Glomerular endothelial cell (primary cell): ENCODE measurements at places on chromosomes 6 and 20. TPM values are rescaled to one million over a fixed set of nuclear protein-coding genes. Genes with fewer than 3 reads are reported as not detected.

DNA sequence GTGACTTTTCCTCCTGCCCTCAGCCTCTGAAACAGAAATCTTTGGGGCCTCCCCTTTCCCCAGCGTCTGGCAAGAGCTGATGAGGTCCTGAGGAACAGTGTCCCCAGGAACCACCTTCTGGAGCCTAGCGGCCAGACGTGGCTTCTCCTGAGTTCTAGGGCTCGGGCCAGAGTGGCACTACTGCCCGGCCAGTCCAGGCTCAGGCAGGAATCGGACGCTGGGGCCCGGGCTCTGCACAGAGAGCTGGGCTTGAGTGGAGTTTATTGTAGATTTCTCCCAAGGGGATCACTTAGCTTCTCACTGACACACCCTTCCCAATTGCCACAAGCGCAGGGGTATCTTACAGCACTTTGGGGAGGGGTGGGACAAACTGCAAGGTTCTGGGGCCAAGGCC is 20.2 kb downstream of the SDCBP2 start:
- DNase-seq, result no peak

Gene HTR1E
- total RNA-seq, result not detected in 2 replicates

GRCh38 chr6:117547688-117548621 is 54.4 kb downstream of the GOPC start:
- DNase-seq, result no peak

- no peak for DNase-seq
Measured at GRCh38 chr6:170572704-170573466, 11.6 kb downstream of the PDCD2 start.

Gene TLDC2
- total RNA-seq, result not detected in 2 replicates

- no peak for DNase-seq
Measured at GRCh38 chr20:35144694-35145093, 2.4 kb downstream of the EDEM2 start.

- no peak for DNase-seq
Measured at GRCh38 chr20:51860111-51860882, 58.0 kb upstream of the SALL4 start.

DNA sequence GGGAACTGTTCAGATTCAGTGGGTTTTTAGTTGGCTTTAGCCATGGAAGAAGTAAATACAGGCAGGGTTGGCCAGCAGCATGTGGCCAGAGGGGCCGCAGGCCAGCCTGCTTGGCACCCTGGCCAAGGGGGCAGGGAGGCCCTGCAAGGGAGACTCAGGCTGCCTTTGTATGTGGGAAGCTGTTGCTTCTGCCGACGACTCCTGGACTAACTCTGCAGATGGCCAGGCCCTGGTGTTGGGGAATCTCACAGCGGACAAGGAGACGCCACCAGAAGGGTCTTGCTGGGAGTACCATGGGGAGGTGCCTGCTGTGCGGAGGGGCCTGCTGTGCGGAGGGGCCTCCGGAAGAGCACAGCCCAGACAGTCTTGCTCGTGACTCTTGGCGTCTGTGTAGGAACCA is 25.2 kb downstream of the PYGB start:
- DNase-seq, result no peak

Gene SPTLC3
- total RNA-seq, result 0.15 and 0.64 TPM in 2 replicates

- no peak for DNase-seq
Measured at GRCh38 chr6:143536866-143537691, 25.6 kb upstream of the FUCA2 start.

GRCh38 chr6:38025451-38025850 is 205.9 kb downstream of the ZFAND3 start:
- no peak for DNase-seq

DNA sequence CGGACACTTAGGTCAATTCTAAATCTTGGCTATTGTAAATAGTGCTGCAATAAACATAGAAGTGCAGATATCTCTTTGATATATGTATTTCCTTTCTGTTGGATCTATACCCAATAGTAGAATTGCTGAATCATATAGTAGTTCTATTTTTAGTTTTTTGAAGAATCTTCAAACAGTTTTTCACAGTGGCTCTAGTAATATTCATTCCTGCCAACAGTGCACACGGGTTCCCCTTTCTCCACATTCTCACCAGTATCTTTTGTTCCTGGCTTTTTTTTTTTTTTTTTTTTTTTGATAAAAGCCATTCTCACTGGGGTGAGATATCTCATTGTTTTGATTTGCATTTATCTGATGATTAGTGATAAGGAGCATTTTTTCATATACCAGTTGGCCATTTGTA is 1.8 kb upstream of the FBXL4 start:
- no peak for DNase-seq

- no peak for DNase-seq
Measured at GRCh38 chr20:49687595-49688567, 25.8 kb downstream of the B4GALT5 start.

- DNase-seq, result no peak
Measured at GRCh38 chr6:13229205-13230085, 98.9 kb downstream of the TBC1D7 start.

DNA sequence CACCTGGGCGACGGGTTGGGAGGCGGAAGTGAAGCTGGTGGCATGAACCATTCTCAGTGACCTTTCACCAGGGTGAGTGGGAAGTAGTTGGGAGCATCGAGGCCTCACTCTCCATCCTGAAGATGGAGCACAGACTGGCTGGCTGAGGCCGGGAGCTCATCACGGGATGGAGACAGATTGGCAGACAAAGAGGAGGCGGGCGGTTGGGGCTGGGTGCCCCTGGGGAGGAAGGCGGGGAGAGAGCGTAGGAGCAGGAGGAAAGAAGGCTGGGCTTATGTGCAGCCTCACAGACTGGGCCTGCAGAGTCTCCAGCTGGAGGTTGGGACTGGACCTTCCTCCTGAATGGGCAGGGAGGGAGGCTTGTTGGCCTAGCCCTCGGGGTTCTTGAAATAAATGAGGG is 44.2 kb upstream of the SCRT2 start:
- no peak for DNase-seq
